Kasumi-1 (cell line): ENCODE measurements at places on chromosomes 6 and 20.

- no peak for DNase-seq
Observed at GRCh38 chr6:119179842-119180241, 101.4 kb upstream of the FAM184A start.

DNA sequence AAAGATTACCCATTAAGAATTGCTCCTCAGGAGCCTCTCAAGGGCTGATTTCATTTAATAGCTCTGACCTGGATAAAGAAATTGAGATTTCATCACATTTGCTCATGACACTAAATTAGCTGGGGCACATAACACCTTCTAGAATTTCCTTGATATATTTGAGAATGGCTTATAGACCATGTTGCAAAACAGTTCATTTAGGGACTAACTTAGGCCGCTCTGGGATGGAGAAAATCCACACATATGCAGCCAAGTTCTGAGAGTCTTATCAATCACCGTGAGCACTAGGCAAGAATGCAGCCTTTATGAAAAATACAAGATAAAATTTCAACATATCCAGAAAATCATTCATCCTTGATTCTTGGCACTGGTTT lies 91.0 kb upstream of the MCHR2 start:
- DNase-seq = no peak

DNA sequence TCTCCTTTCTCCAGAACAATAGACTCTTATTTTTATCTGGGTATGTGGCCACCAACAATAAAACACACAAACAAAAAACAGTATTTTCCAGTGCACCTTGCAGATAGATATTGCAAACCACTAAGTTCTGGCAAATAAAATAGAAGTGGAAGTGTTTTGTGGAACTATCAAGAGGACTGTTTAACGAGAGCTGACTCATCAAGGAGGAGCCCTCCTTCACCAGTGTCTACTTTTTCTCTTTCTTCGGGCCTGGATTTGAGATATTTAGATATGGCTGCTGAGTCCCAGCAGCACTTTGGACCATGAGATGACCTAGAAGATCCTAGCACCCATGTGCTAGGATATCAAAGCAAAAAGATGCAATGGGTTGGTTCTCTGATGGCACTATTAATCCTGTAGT lies 154.7 kb downstream of the AIG1 start:
- DNase-seq = no peak

GRCh38 chr6:154909821-154910220 lies 85.3 kb upstream of the TIAM2 start:
- no peak for DNase-seq

GRCh38 chr6:129485746-129486145 lies 224.2 kb downstream of the ARHGAP18 start:
- no peak for DNase-seq

DNA sequence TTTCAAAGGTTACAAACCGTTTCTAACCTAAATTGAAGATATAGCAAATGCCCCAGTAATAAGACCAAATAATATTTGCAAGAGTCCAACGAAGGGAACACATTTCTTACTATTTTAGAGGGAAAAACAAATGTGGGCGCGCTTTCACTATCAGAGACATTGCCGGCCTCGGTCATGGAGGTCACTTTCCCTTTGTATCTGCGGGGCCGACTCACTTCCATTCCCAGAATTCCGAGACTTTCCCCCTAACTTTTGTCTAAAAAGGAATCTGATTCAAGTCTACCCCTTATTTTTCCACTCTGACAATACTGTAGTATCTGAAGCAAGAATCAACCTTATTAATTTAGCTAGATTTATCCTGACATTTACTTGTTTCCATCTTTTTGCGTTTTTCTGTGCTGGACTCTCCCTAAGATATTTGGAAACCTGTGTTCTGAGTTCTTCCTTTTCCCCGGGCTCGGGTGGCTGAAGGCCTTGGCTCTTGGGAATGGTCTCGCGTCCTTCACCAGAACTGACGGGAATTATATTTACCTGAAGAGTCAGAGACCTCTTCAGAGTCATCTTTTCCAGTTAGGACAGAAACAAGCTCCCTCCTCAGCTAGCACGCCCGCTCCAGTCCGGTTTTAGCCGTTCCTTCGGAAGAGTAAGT lies 71.8 kb upstream of the ZNF184 start:
- no peak for DNase-seq
